ENCODE measurements at places on chromosomes 11 and 22. TPM values are rescaled to one million over a fixed set of nuclear protein-coding genes. Genes with fewer than 3 reads are reported as not detected.

SLC1A2 gene
- not detected for total RNA-seq

GRCh38 chr22:37218399-37218770 lies 6.1 kb upstream of the SSTR3 start:
- DNase-seq: no peak

DNA sequence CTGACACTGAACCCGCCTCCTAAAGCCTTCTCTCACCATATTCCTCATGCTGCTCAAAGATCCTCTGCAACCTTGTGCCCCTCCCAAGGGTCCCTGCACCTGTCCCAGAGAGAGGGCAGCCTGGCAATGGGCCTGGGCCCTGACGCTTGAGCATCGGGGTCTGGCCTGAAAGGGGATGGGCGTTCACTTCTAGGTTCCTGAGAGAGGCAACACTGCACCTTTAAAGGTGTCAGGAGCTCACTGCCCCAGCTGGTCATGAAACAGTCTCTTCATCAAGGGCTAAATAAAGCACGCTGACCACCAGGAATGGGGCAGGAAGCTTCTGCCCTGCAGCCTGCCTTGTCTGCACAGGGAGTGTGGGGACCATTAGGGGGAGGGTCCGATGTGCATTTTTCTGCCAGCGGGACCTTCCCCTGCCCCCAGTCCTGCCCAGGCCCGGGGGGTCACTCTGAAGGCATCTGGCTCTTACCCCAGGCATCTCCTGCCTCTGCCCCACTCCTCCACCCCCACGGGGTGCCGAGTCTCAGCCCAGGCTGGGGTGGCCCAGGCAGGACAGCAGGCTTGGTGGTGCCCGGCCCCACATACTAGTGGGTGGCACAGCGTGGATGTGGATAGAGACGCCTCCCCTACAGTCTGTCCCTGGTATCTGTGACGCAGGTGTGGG lies 3.5 kb downstream of the C11orf21 start:
- DNase-seq: peak; percentile 16

- DNase-seq: no peak
Measured at GRCh38 chr22:23984430-23984829, 4.5 kb downstream of the GSTT2 start.

GRCh38 chr11:2072551-2073261 lies 66.5 kb downstream of the IGF2 start:
- no peak for DNase-seq

DNA sequence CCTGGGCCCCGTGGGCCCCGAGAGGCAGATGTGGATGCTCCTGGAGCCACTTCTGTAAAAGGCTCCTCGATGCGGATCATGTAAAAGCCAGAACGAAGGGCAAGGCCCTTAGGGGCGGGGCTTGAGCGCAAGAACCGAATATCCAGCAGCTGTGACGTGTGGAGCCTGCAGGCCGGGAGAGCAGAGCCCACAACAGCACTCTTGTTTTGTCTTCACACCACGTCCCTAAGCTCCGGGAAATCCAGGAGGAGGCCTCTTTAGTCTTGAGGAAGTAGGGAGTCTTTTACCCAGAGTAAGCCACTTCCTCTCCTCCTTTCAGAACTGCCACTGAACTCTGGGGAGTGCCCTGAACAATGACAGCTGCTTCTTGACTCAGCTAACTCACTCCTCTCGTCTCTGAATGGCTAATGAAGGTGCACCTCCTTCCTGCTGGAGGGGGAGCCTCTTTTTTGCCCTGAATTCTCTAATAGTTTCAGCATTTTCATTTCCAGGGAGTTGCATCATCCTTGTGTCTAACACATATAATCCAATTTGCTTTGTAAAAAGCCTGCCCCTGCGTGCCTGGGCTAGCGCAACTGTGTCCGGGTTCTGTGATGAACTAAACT lies 12.5 kb downstream of the L3MBTL2 start:
- peak; percentile 67 for DNase-seq

DNA sequence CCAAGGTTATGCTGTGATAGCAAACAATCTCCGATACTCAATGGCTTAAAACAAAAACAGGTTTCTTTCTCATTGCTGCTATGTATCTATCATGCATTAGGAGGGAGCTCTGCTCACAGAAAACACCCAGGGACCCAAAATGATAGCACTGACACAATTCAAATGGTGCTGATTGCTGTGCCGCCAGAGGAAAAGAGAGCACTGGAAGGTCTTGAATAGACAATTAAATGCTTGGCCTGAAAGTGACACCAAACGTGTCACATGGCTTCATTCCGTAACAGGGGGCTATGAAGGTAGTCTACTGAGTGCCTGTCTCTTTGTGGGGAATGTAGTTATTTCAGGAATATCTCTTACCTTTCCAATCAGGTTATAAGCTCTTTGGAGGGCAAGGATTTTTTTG lies 94.2 kb downstream of the FAR1 start:
- no peak for DNase-seq

DNA sequence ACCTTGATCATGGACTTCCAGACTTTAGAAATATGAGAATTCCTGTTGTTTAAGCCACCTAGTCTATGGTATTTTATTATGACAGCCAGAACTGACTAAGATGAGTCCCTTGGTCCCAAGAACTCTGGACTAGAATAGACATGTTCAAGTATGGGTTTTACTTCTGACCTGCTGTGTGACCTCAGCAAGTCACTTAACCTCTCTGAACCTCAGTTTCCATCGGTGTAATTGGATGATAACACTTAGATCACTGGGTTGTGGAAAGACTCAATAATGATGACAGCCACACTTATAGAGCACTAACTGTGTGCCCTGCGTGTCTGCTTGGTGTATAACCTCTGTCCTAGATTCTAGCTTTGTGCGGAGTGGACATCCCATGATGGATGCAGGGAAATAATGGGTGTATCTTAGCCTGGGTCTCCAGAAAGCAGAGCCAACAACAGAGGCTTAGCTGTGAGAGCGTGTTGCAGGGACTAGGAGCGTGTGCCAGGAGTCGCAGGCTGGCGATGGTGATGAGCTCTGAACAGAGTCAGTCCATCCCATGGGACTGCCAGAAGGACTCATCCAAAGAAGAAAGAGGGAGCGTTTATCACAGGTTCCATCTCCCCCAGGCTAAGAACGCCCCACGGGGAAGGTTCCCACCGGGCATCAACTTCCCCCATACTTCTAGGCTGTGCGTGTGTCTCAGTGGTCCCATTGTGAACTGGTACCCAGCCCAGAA lies 93.2 kb upstream of the TP53I11 start:
- DNase-seq: no peak

GRCh38 chr11:73154178-73154577 lies 12.1 kb upstream of the FCHSD2 start:
- DNase-seq: peak; percentile 81

GRCh38 chr11:134228625-134229024 lies 4.2 kb downstream of the VPS26B start:
- peak; percentile 71 for DNase-seq

DNA sequence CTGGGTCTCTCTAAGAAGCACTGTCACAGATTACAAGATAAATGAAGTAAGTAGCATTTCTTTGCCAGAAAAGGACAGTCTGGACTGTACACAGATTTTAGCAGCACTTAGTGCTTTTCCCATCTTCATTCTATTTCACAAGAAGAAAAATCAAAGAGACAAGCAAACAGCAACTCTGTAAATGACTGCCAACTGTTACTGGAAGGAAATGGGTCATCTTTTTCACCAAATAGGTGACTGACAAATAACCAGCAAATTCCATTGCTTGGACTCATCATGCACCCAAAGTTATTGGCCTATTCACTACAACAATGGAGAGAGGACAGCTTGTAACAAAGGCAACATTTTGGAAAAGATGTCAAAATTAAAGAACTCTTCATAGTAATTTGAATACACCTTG lies 28.9 kb upstream of the CARD18 start:
- DNase-seq: no peak

DNA sequence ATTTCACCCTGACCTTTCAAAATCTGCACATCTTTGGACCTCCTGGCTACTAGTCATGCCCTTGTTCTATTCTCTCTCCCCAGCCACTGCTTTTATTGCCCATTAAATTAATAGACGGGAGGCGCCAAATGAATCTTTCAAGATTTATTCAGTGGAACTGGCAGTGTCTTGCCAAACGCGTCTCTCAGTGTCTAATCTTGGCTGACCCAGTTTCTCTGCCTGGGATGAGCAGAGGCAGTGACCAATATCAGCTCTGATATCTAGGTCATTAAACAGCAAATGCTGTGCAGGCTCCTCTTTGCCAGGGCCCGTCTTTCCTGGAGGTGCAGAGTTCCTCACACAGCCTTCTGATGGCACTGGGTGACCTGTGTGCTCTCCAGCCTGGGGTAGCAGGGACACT lies 74.0 kb downstream of the TRAF6 start:
- DNase-seq: no peak

DNA sequence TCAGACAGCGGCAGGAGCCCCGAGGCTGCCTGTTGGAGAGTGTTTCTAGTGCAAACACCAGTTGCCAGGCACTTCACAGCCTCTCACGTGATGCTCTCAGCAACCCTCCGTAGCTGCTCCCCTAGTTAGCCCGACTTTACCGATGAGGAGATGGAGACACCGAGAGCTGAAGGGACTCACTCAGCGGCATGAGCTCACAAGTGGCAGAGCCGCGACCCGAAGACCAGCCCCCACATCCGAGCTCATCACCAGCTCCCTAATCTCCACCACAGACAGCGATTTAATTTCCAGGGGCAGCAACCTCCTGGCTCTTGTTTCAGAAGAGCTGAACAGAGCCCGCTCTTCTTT lies 28.7 kb upstream of the RTL6 start:
- DNase-seq: no peak

GRCh38 chr11:119540370-119541125 lies 117.6 kb upstream of the THY1 start:
- no peak for DNase-seq

DNA sequence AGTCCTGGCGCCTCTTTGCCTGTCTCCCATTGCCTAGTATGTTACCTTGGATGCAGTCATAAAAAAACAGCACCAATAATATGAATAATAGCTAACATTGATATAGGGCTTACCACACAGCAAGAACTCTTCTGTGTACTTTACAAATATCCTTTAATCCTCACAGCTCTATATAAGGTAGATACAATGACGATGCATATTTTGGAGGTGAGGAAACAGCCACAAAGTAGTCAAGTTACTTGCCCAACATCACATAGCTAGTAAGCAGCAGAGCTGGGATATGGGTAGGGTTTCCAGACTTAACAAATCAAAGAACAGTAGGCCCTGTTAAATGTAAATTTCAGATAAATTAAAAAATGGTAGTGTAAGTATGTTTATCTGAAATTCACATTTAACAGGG lies 128.8 kb downstream of the ST3GAL4 start:
- no peak for DNase-seq

DNA sequence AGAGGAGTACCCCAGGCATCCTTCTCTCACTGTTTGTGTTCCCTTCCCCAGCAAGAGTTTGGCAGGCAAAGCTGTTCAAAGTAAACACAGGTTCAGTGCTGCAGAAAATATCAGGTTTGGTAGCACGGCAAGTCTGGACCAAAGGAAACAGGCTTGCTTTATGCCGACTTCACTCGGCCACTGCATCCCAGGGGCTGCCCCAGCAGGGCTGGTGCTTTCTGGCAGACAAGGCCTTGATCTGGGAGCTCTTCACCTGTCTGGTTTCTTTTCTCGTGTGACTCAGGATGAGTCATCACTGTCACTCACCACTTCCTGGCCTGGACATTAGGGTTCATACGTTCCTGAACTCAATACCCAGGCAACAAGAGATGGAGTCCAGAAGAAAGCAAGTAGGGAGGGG lies 52.6 kb upstream of the NAV2 start:
- peak; percentile 26 for DNase-seq

GRCh38 chr11:134765565-134765964 lies 353.5 kb upstream of the B3GAT1 start:
- DNase-seq: no peak

Data from activated CD8-positive, alpha-beta T cell treated with anti-CD3 and anti-CD28 coated beads, Interleukin-2, amount 10 ng/mL, durations not matched to agents 7 days and 5 days (primary cell).